ENCODE measurements at places on chromosomes 4 and X. TPM values are rescaled to one million over a fixed set of nuclear protein-coding genes. Genes with fewer than 3 reads are reported as not detected.

NLGN4X gene
- total RNA-seq = 48.6 TPM

AR gene
- 40.4 TPM for total RNA-seq

ARHGEF38 gene
- 0.12 TPM for total RNA-seq

TMEM271 gene
- total RNA-seq = not detected

KLF3 gene
- 111 TPM for total RNA-seq

DRP2 gene
- total RNA-seq = 0.34 TPM

SSX2 gene
- total RNA-seq = not detected

KLKB1 gene
- total RNA-seq = 0.18 TPM

UTP14A gene
- total RNA-seq = 12.1 TPM

SLC26A1 gene
- total RNA-seq = 0.20 TPM

ARMCX1 gene
- 58.1 TPM for total RNA-seq

POLN gene
- 4.6 TPM for total RNA-seq

EVC gene
- total RNA-seq = 47.6 TPM

SPATA18 gene
- 40.6 TPM for total RNA-seq

MAGEB17 gene
- total RNA-seq = not detected

CLCN4 gene
- 2.1 TPM for total RNA-seq

TRIM61 gene
- total RNA-seq = 2.3 TPM

ADH1B gene
- 67.5 TPM for total RNA-seq

MFAP3L gene
- 2.1 TPM for total RNA-seq
